Naive thymus-derived CD8-positive, alpha-beta T cell (primary cell): ENCODE measurements at places on chromosomes 2 and 18.

DNA sequence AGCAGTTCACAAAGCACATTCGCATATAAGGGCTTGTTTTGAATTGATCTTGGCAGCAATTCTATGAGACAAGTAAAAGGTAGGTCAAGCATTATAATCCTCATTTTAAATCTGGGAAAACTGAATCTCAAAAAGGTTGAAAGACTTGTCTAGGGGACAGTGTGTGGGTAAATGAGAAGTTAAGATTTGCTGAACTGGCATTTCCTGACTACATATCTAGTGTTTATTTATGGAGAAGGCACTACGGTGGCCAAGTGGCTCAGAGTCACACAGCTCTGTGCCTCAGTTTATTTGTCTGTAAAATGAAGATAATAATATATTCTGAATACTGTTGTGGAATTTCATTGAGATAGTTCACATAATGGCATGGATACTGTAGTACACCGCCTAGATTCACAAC lies 16.3 kb upstream of the IL1RN start:
- DNase-seq: no peak

GRCh38 chr2:187982668-187983067 lies 309.0 kb upstream of the GULP1 start:
- DNase-seq: no peak

DNA sequence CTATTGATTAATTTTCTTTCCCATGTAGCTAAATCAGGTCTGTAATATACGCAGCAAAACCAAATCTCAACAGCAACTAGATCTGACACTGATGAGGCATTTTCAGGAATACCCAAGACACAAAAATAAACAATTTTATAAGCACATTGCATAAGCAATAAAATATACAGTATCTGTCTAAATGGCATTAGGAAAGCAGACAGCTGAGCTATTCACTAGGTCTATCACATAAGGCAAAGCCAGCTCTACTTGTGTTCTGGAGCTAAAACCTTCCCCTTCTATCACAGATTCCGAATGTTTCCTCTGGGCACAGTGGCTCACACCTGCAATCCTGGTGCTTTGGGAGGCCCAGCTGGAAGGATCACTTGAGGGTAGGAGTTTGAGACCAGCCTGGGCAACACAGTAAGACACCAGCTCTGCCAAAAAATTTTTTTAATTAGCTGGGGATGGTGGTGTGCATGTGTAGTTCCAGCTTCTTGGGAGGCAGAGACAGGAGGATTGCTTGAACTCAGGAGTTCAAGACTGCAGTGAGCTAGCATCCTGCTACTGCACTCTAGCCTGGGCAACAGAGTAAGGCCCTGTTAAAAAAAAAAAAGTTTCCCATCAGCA lies 21.1 kb downstream of the PTPN2 start:
- no peak for DNase-seq

DNA sequence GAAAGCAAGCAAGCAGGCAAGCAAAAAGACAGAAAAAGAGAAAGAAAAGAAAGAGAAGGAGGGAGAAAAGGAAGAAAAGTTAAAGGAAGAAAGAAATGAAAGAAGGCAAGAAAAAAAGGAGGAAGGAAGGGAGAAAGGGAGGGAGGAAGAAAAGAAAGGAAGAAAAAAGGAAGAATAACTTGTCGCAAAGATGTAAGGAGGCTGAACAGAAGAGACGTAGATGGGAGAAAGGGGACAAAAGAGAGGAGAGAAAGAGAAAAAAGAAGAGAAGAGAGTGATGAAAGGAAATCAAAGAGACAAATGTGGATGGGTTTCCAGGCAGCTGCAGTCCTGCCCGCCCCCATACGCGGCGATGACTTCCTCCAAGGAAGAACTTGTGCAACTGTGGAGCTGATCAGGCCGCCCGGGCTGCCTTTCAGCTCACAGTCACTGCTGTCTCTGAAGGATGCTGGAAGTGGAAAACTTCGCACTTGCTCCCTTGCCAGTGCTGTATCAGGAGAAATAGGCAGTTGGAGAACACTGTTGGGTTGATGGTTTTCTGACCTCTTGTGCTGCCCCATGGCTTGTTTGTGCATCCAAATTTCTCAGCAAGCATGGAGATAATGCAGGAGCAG lies 52.9 kb downstream of the TRIB2 start:
- no peak for DNase-seq

DNA sequence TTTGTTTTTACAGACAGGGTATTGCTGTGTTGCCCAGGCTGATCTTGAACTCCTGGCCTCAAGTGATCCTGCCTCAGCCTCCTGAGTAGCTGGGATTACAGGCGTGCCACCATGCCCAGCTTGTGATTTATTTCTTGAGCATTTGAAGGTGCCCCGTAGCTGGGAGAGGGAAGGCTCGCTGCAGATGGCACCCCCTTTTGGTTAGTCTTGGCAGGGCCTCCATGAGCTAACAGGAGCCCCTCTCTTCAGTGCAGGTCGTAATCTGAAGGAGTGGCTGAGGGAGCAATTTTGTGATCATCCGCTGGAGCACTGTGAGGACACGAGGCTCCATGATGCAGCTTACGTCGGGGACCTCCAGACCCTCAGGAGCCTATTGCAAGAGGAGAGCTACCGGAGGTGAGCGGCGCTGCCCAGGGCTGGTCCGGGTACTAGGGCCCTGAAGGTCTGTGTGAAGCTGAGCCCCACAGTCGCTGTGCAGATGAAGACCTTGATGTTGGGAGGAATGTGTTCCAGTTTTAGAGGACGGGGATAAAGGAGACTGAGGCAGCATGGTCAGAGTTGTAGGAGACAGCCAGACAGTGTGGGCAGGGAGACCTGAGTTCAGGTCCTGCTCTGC lies 6.7 kb downstream of the ASB1 start:
- DNase-seq: no peak

- DNase-seq: no peak
Observed at GRCh38 chr2:217655651-217656050, 347.1 kb downstream of the TNS1 start.

DNA sequence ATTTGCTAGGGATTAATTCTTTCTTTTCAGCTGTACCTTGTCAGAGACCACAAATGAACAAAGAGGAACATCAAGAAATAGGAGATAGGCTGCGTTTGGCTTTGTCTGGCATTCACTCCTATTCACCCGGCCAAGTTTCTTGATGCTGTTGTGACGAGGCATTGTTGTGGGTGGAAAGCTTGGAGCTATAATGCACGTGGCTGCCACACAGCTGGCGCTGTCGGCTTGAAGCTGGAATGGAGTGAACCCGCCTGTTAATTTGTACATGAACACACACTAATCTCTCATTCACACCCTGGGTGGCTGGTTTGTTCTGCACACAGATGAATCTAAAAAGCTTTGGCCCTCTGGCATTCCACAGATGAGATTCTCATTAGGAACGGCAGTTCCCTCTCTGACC lies 274.9 kb upstream of the GYPC start:
- no peak for DNase-seq

DNA sequence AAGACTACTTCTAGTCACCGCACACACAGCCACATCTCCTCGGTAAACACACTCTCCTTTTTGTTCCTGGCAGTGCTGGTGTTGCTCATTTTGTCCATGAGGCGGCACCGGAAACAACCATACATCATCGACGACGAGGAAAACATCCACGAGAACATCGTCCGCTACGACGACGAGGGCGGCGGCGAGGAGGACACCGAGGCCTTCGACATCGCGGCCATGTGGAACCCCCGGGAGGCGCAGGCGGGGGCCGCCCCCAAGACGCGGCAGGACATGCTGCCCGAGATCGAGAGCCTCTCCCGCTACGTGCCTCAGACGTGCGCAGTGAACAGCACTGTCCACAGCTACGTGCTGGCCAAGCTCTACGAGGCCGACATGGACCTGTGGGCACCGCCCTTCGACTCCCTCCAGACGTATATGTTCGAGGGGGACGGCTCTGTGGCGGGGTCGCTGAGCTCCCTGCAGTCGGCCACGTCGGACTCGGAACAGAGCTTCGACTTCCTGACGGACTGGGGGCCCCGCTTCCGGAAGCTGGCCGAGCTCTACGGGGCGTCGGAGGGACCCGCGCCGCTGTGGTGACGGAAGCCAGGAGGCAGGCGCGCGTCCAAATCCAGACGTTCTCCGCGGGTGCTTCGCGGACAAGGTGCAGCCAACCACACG lies 221.0 kb downstream of the CDH20 start:
- no peak for DNase-seq

- no peak for DNase-seq
Observed at GRCh38 chr2:56271275-56271674, 87.5 kb downstream of the CCDC85A start.

DNA sequence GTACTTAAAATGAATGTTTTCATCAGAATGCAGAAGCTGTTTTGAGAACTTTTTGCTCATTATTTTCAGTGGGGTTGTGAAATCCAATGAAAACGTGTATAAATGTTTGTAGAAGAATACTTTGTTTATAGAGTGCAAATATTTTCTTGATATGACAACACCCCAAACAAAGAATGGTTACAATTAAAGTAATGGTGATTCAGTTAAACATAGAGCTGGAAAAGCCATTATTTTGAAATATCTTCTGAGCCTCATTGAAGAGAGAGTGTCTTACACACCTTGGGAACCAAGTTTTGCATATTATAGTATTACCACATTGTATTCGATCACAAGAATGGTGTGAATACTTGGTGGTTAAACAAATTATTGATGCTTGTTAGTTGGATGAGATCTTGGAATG lies 48.7 kb downstream of the SPTBN1 start:
- DNase-seq: no peak

DNA sequence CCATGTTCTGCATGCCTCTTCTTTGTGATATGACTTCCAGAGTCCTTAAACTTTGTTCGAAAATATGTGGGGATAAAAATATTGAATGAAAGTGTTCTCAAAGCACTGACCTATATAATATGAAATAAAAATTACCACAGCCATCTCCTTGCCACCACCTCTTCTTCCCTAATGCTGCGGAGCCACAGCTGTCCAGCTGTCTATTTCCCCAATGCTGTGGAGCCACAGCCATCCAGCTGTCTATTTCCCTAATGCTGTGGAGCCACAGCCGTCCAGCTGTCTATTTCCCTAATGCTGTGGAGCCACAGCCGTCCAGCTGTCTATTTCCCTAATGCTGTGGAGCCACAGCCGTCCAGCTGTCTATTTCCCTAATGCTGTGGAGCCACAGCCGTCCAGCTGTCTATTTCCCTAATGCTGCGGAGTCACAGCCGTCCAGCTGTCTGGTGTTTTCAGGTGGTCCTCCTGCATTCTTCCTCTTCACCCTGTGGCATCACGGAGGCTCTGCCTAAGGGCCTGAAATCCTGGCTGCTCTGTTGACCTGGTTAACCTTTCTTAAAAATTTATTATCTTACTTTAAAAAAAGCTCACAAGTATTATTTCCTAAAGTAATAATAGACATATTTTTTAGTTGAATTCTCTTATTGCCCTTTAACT lies 266.1 kb upstream of the MEX3C start:
- DNase-seq: no peak

DNA sequence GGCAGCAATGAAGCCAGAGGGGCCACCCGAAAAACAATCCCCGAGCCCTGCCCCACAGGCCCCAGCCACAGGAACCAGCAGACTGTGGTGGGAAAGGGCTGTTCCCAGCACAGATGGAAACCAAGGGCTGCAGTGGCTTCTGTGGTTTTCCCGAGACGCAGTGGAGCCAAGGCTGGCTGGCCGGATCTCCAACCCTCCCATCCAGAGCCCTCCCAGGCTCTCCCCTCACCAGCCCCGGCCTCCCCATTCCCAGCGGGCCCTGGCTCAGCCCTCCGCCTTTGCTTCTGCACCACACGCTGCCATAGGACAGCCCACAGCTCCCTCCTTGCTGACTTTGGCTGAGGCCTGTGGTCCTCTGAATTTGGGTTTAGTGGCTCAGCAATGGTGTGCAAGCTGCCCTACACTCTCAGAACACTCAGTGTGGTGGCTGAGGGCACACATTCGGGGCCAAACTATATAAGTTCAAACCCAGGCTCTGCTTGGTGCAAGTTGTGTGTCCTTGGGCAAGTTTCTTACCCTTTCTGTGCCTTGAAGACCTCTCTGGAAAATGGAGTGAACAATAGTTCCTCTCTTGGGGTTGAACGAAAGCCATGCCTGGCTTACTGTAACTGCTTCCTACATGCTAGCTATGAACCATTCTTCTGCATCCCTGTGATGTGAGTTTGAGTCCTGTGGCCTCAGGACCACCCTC lies 200.1 kb downstream of the SMAD7 start:
- DNase-seq: no peak
